ENCODE measurements at places on chromosomes 13 and 19. TPM values are rescaled to one million over a fixed set of nuclear protein-coding genes. Genes with fewer than 3 reads are reported as not detected.

Gene PPM1N
- 7.4 TPM for total RNA-seq

Gene MED4
- total RNA-seq = 35.6 TPM

Gene IL12RB1
- not detected for total RNA-seq

Gene FSD1
- 8.6 TPM for total RNA-seq

Gene LPAR2
- total RNA-seq = 2.0 TPM

Gene COL4A1
- total RNA-seq = 103 TPM

Gene TNFSF9
- 5.7 TPM for total RNA-seq

Gene RAB3D
- total RNA-seq = 3.2 TPM

Gene ZNF730
- total RNA-seq = not detected

Gene MRPS12
- total RNA-seq = 156 TPM

Gene SHC2
- 1.1 TPM for total RNA-seq

Gene FGF14
- total RNA-seq = not detected

Gene MICU2
- 15.9 TPM for total RNA-seq

Gene C19orf33
- 705 TPM for total RNA-seq

Gene ZNF439
- total RNA-seq = not detected

Data from A549 treated with ZK216348 at 1 μM for 4 hours (cell line).